Gastrocnemius medialis (tissue), 4 donors: ENCODE measurements at places on chromosomes 6 and 20. TPM values are rescaled to one million over a fixed set of nuclear protein-coding genes. Genes with fewer than 3 reads are reported as not detected.

GRCh38 chr6:167317172-167317571, 7.7 kb upstream of the TTLL2 start:
- no peak overlapping the region for H3K27ac ChIP-seq
- no peaks in the 10 kb centered on the region for H3K36me3 ChIP-seq
- H3K4me3 ChIP-seq, result no peak overlapping the region
- H3K4me1 ChIP-seq, result no peaks in the 10 kb centered on the region

DNA sequence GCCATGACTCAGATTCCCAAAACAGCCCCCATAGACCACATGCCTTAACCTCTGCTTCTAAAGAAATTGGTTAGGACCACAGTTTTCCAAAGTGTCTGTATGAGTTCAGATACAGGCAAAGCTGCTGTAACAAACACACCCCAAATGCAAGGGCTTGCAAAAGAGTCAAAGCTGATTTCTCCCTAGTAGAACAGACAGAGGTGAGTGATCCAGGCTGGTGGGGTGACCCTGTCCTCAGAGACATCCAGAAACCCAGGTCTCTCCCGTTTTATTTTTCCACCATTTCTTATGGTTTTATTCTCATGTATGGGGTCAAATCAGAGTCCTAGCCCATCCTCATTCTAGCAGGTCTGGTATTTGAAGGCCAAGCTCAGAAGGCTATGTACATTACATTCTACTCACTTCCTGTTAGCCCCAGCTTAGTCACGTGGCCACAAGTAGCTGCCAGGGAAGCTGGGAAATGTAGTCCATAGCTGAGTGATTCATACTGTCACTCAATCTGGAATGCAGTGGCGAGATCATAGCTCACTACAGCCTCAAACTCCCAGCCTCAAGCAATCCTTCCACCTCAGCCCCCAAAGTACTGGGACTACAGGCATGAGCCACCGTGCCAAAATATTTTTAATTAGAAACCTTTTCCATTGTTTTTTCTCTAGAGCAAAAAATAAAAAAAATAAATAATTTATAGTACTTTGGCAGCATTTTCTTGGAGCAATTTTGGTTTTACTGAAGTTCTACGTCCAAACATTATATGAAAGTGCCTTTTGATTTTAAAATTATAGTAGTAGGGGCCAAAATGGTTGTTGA, 175.2 kb downstream of the ZMYND8 start:
- H3K4me1 ChIP-seq, result no peaks in the 10 kb centered on the region
- DNase-seq, result no peak
- H3K4me3 ChIP-seq, result no peak overlapping the region
- no peaks in the 10 kb centered on the region for H3K36me3 ChIP-seq
- no peaks in the 10 kb centered on the region for H3K27me3 ChIP-seq

- no peaks in the 10 kb centered on the region for H3K36me3 ChIP-seq
- no peak overlapping the region for H3K27ac ChIP-seq
- no peaks in the 10 kb centered on the region for H3K4me1 ChIP-seq
- no peaks in the 10 kb centered on the region for H3K27me3 ChIP-seq
- H3K4me3 ChIP-seq, result no peak overlapping the region
- no peak for DNase-seq
Observed at GRCh38 chr6:163191704-163192537, 222.6 kb upstream of the QKI start.

DNA sequence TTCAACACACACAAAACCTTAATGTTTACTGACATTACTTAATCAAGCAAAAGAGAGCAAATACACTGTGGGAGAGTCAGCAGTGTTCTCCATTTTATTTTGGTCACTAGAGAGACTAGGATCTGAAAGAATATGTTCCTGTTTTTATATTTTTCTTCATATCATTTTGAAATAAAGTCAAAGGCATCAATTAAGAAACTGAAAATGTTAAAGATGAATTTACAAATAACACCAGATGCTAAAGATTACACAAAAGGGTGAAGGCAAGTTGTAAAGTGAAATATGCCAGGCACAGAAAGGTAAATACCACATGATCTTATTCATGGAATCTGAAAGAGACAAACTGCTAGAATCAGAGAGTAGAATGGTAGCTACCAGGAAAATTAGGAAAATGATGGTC, 60.3 kb upstream of the FABP7 start:
- H3K4me3 ChIP-seq, result no peak overlapping the region
- no peak overlapping the region for H3K27ac ChIP-seq
- H3K4me1 ChIP-seq, result no peaks in the 10 kb centered on the region
- DNase-seq, result no peak

GRCh38 chr6:14121936-14122344, 4.4 kb downstream of the CD83 start:
- DNase-seq, result no peak
- no peaks in the 10 kb centered on the region for H3K27me3 ChIP-seq
- no peaks in the 10 kb centered on the region for H3K36me3 ChIP-seq

The EFCAB8 gene
- total RNA-seq, result not detected

GRCh38 chr6:48073976-48074767, 36.8 kb downstream of the PTCHD4 start:
- H3K4me1 ChIP-seq, result no peaks in the 10 kb centered on the region
- DNase-seq, result no peak
- no peak overlapping the region for H3K4me3 ChIP-seq
- no peaks in the 10 kb centered on the region for H3K36me3 ChIP-seq
- H3K27me3 ChIP-seq, result peaks cover 7% of the 10 kb centered on the region
- no peak overlapping the region for H3K27ac ChIP-seq

The DDO gene
- 1.9 TPM for total RNA-seq

The KCNQ5 gene
- 5.3 TPM for total RNA-seq
